Heart right ventricle (tissue), 16 donors: ENCODE measurements at places on chromosomes 3 and 15. TPM values are rescaled to one million over a fixed set of nuclear protein-coding genes. Genes with fewer than 3 reads are reported as not detected.

DNA sequence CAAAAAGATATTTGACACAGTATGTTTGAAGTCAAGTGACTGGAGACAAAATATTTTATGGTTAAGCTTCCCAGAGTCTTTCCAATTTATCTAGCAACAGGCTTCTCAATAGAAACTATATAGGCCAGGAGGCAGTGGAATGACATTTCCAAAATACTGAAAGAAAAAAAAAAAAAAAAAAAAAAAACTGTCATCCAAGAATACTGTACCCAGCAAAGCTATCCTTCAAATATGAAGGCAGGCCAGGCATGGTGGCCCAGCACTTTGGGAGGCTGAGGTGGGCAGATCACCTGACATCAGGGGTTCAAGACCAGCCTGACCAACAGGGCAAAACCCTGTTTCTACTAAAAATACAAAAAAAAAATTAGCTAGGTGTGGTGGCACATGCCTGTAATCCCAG, 20.9 kb downstream of the NME9 start:
- H3K27me3 ChIP-seq = no peaks in the 10 kb centered on the region
- DNase-seq = no peak
- H3K27ac ChIP-seq = no peak overlapping the region
- H3K4me3 ChIP-seq = no peak overlapping the region
- H3K36me3 ChIP-seq = no peaks in the 10 kb centered on the region

DNA sequence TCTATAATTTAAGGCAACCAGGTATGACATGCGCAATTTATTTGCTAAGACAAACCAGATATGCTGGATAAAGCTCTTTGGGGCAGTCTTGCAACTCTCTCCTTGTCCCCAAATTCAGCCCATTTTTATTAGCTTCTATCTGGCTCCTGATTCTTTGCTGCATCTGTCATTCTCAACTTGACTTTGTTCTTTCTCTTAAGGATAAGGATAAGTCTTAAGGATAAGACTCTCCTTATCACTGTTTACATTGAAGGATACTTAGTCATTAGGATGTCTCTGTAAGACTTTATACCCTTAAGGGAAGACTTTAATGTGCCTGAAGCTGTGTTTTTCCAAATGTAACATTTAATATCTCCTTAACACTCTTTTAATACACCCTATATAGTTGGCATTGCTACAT, 49.2 kb downstream of the ALCAM start:
- H3K27ac ChIP-seq = no peak overlapping the region
- no peaks in the 10 kb centered on the region for H3K4me1 ChIP-seq
- H3K36me3 ChIP-seq = no peaks in the 10 kb centered on the region
- H3K27me3 ChIP-seq = no peaks in the 10 kb centered on the region

DNA sequence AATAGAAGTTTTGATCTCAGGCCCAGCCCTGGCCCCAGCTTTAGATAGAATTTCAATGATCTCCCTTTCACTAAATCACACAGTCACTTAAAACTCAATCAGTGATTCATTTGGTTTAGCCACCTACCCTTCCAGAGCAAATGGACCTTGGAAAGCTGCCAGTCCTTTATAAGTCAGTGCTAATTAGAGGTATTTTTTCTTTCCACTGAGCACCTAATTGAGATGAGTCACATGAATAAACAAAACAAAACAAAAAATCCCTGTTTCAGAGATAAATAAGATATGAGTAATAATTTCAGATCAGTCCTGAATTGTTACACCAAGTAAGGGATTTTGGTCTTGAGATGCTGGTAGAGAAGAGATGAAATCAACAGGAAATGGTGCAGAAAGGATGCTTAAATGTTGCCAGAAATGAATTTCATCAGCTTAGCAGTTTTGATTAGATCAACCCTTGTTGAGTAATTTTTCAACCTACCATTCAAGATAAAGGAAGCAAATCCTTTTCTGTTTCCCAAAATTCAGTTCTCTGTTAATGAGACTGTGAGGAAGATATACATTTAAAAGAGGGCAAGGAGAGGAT, 352.0 kb upstream of the COL8A1 start:
- no peak overlapping the region for H3K4me3 ChIP-seq
- H3K4me1 ChIP-seq = no peaks in the 10 kb centered on the region
- no peak overlapping the region for H3K27ac ChIP-seq
- no peaks in the 10 kb centered on the region for H3K27me3 ChIP-seq
- H3K36me3 ChIP-seq = no peaks in the 10 kb centered on the region

- H3K4me3 ChIP-seq = no peak overlapping the region
- H3K36me3 ChIP-seq = no peaks in the 10 kb centered on the region
- no peak for DNase-seq
These were observed 79.4 kb downstream of the ZPLD1 start for GRCh38 chr3:102514241-102514640.

- no peaks in the 10 kb centered on the region for H3K4me1 ChIP-seq
- no peak overlapping the region for H3K4me3 ChIP-seq
- H3K36me3 ChIP-seq = no peaks in the 10 kb centered on the region
- DNase-seq = no peak
- no peak overlapping the region for H3K27ac ChIP-seq
These were observed 32.7 kb downstream of the SLC12A8 start for GRCh38 chr3:125179884-125180240.

DNA sequence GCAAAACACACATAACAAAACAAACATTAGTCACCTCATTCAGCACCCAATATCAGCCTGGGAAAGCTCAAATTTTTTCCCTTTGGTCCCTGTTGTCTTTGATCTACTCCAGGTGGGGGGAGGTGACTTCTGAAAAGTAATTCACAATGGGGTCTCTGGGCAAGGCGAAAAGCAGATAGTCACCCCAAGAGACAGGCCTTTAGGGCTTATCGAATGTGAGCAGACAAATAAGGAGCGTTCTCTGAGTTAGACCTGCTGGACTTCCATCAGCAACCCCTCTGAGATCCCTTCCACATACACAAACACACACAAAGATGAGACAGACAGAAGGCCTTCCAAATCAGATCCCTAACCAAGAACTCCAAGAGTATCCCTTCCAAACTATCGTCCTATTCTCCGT, 171.0 kb upstream of the SMAD3 start:
- H3K27me3 ChIP-seq = no peaks in the 10 kb centered on the region
- H3K4me3 ChIP-seq = no peak overlapping the region
- no peak overlapping the region for H3K27ac ChIP-seq
- no peak for DNase-seq
- H3K36me3 ChIP-seq = no peaks in the 10 kb centered on the region
- H3K4me1 ChIP-seq = peaks cover 46% of the 10 kb centered on the region

DNA sequence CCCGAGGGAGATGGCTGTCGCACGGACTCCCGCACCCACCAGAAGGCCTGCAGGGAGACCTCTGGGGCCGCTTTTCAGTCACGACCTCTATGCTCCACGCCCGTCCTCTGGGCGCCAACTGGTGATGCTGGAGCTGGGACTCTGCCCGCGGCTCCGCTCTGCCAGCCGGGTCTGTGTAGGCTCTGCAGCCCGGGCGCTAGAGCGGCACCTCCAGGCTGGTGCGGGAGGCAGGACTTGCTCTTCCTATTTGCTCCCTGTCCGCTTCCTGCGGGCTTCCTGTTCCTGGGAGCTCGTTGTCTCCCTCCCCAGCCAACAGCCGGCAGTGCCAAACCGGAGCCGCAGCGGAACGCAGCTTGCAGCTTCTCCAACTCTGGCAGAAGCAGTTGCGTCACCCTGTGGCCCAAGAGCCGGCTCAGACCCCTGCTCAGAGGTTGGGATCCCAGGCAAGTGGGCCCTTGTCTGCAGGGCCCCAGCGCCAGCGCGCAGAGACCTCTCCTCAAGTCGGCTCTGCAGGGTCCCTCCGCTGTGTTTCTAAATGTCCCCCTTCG, 285.9 kb downstream of the XXYLT1 start:
- no peaks in the 10 kb centered on the region for H3K36me3 ChIP-seq
- H3K4me1 ChIP-seq = peaks cover 12% of the 10 kb centered on the region
- peak overlapping the region; percentile 60 for H3K27ac ChIP-seq
- no peaks in the 10 kb centered on the region for H3K27me3 ChIP-seq
- DNase-seq = peak; percentile 85
- peak overlapping the region; percentile 44 for H3K4me3 ChIP-seq

GRCh38 chr3:61965770-61966131, 404.4 kb downstream of the PTPRG start:
- H3K27ac ChIP-seq = no peak overlapping the region
- H3K4me1 ChIP-seq = no peaks in the 10 kb centered on the region
- H3K4me3 ChIP-seq = no peak overlapping the region
- H3K27me3 ChIP-seq = no peaks in the 10 kb centered on the region
- H3K36me3 ChIP-seq = no peaks in the 10 kb centered on the region
- no peak for DNase-seq

- H3K4me3 ChIP-seq = no peak overlapping the region
- no peak for DNase-seq
- H3K4me1 ChIP-seq = peaks cover 3% of the 10 kb centered on the region
These were observed 47.0 kb downstream of the HCN4 start for GRCh38 chr15:73321496-73322450.

DNA sequence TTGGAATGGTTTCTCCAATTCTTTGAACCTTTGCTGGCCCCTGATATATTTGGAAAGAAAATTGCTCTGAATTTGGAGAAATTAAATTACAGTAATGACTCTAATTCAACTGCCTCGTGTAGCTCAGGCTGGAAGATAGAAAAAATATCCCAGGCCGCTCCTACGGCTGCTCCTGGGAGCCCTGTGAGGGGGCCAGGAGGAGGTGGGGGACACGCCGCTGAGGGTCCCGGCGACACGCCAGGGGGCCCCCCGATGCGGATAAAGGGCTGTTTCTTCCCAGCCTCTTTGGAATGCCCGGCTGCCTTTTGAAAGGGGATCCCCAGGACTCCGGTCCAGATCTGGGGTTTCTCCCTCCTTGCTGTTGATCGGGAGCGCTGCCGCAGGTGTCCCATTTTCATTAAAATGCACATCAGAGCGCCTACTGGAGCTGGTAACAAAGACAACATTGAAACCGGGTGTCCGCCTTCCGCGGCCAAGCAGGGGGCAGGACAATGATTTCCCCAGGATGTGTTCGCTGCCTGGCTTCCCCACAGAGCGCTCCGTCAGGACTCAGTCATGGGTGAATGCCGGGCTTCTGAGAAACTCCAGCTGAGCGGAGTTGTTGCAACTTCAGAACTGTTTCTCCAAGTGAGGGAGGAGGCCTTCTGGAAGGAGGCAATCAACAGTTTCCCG, 200.1 kb upstream of the KBTBD8 start:
- H3K4me3 ChIP-seq = no peak overlapping the region
- H3K4me1 ChIP-seq = peaks cover 3% of the 10 kb centered on the region
- H3K27ac ChIP-seq = no peak overlapping the region
- H3K36me3 ChIP-seq = no peaks in the 10 kb centered on the region
- DNase-seq = peak; percentile 14
- peaks cover 4% of the 10 kb centered on the region for H3K27me3 ChIP-seq

GRCh38 chr15:56371495-56372147, 6.4 kb downstream of the TEX9 start:
- H3K36me3 ChIP-seq = no peaks in the 10 kb centered on the region
- H3K27ac ChIP-seq = no peak overlapping the region
- no peak overlapping the region for H3K4me3 ChIP-seq
- no peaks in the 10 kb centered on the region for H3K27me3 ChIP-seq
- DNase-seq = no peak

DNA sequence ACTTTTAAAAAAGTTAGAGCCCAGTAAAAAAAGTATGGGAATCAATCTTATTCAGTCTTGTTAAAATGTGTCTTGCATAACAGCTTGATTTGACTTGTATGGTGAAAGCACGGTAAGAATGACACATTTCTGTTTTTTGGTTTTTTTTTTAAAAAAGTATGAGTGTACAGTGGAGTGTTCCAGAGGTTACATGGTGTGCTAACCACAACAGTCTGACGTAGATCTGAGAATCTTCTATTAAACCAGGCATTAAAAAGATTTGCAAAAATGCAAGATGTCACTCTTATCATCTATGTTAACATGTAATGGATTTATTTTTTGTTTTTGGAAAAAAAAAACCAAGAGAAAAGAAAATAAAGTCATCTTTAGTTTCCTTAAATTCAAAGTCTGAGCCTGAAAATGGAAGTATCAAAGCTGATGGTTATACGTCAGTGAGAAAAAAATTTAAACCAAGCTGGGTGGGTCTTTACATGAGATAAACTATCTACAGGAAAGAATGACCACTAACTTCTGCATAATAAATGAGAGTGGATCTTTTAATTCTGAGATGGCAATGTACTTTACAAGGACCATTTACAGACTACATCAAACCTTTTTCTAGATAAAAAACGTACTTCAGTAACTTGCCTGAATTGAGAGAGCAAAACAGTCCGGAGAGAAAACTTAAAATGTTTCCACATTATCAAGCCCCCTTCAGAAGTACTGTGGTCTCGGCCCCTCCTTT, 1.6 kb downstream of the GABPB1 start:
- H3K36me3 ChIP-seq = no peaks in the 10 kb centered on the region
- H3K4me1 ChIP-seq = peaks cover 63% of the 10 kb centered on the region

DNA sequence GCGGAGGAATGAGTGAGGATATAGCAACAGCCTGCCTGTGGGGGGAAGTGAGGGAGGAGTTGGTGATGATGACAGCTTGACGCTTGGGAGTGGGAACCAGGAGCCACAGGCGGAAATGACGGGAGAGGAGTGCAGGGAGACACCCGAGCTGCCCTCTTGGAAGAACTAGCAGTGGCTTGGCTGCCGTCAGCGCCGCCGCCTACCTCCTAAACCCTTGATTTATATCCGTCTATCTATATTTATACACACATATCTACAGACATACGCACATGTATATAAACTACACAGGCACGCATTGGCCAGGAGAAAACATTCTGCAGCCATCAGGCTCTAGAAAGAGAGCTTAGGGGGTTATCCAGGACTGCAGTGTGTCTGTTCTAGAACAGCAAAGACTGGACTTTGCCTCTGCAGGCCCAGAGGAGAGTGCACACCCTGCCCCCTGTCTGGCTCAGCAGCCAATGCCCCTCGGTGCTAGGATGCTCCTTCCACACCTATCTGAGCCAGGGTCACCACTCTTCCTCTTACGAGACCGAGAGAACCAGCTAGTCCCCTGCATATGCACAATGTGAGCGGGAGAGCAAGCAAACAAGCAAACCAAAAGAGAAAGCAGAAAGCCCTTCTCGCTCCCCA, 45.3 kb upstream of the MAGEF1 start:
- peak; percentile 79 for DNase-seq
- peaks cover 38% of the 10 kb centered on the region for H3K4me1 ChIP-seq
- H3K36me3 ChIP-seq = no peaks in the 10 kb centered on the region
- H3K27ac ChIP-seq = no peak overlapping the region

- no peak for DNase-seq
- H3K4me1 ChIP-seq = peaks cover 48% of the 10 kb centered on the region
- no peak overlapping the region for H3K27ac ChIP-seq
- H3K4me3 ChIP-seq = no peak overlapping the region
These were observed 7.7 kb downstream of the PLSCR1 start for GRCh38 chr3:146536681-146537080.

GRCh38 chr15:52789008-52789600, 1.0 kb downstream of the ONECUT1 start:
- peak overlapping the region; percentile 50 for H3K4me3 ChIP-seq
- peaks cover 87% of the 10 kb centered on the region for H3K27me3 ChIP-seq
- peaks cover 50% of the 10 kb centered on the region for H3K4me1 ChIP-seq
- DNase-seq = no peak
- H3K36me3 ChIP-seq = no peaks in the 10 kb centered on the region

The TMEM158 gene
- 1.0 TPM for total RNA-seq

The AQP9 gene
- 0.92 TPM for total RNA-seq

The ITIH1 gene
- total RNA-seq = not detected

The SLC28A2 gene
- total RNA-seq = not detected

The VPS8 gene
- total RNA-seq = 63.7 TPM

The GOLGA8S gene
- total RNA-seq = 0.40 TPM

The PPP1R2 gene
- total RNA-seq = 37.6 TPM

The DUOXA2 gene
- total RNA-seq = not detected

The PLA2G4F gene
- total RNA-seq = 1.7 TPM

The SLC2A2 gene
- not detected for total RNA-seq

The SST gene
- total RNA-seq = not detected

The BNC1 gene
- 0.23 TPM for total RNA-seq
